ENCODE measurements at places on chromosomes 1 and 21. TPM values are rescaled to one million over a fixed set of nuclear protein-coding genes. Genes with fewer than 3 reads are reported as not detected.

GRCh38 chr1:243501002-243501401 lies 245.2 kb downstream of the SDCCAG8 start:
- H3K36me3 ChIP-seq: peaks cover 36% of the 10 kb centered on the region
- peaks cover 2% of the 10 kb centered on the region for H3K4me1 ChIP-seq
- H3K27ac ChIP-seq: no peak overlapping the region
- H3K4me3 ChIP-seq: no peak overlapping the region

GRCh38 chr1:12245733-12246132 lies 15.9 kb downstream of the VPS13D start:
- no peaks in the 10 kb centered on the region for H3K27me3 ChIP-seq
- H3K27ac ChIP-seq: no peak overlapping the region
- H3K36me3 ChIP-seq: peaks cover 48% of the 10 kb centered on the region
- peaks cover 4% of the 10 kb centered on the region for H3K4me1 ChIP-seq
- H3K4me3 ChIP-seq: no peak overlapping the region

DNA sequence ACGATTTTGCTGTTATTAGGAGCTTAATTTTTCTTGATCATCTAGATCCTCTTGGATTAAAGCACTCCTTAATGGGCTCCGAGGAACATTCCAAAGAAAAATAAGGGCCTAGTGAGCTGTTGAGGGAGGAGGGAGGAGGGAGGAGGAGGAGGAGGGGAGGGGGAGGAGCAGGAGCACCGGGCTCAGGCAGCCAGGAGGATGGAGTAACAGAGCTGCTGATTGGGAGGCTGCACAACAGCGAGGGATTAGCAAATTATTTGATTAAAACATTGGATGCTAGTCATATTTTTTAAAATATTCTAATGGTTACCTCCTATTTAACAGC lies 302.1 kb upstream of the RRP15 start:
- no peaks in the 10 kb centered on the region for H3K4me1 ChIP-seq
- no peak for DNase-seq
- H3K4me3 ChIP-seq: no peak overlapping the region
- H3K27ac ChIP-seq: no peak overlapping the region
- H3K36me3 ChIP-seq: no peaks in the 10 kb centered on the region

DNA sequence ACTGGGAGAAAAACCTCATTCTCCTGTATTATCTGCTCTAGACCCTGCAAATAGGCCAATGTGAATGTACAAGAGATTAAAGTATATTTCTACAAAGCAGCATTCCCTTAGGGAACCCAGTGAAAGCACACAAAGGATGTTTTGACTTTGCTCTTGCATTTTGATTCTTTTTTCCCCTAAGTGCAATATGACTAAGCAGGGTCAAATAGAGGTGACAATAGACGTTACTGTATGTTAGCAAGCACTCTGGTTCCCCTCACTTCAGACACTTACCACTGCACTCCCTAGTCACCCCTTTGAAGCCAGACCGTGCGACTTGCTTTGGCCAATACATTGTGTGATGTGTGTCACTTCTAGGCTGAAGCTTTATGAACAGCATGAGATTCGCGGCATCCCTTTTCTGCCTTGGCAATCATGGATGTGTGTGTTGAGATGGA lies 209.7 kb downstream of the RHOU start:
- H3K36me3 ChIP-seq: no peaks in the 10 kb centered on the region
- H3K27me3 ChIP-seq: peaks cover 7% of the 10 kb centered on the region
- H3K4me1 ChIP-seq: peaks cover 3% of the 10 kb centered on the region
- no peak overlapping the region for H3K4me3 ChIP-seq
- no peak overlapping the region for H3K27ac ChIP-seq
- DNase-seq: no peak

DNA sequence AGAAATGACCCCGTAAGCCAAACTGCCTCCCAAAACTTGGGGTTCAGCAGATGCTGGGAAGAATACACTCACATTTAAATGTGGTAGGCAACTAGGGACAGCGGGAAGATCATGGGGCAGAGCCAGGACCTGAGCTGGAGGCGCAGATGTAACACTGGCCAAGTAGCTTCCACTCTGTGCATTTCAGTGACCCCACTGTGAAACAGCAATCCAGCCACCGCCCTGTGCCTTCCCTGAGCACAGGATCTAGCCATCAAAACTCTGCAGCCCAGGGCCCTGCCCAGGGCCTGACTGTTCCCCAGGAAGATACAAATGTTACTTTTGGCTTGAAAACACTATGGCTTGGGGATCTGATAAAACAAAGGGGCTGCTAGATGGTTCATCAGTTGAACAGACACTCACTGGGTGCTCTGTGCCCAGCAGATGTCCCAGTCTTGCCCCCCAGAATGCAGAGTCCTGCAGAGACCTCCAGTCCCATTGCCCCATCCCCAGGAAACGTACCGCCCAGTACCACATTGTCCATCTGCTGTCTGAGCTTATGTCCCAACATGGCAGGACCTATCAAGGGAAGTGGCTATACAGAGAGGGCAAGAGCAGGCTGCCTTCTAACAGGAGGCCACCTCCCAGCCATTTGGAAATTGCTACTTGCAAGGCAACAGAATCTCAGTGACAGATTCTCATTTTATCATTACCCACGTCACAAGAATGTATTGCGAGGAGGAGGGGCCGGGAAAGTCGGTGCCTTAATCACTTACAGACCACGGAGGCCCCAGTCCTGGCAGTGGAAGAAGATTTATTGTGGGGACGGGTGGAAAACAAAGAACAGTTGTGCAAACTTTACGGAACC lies 124.0 kb downstream of the DMRTB1 start:
- no peak overlapping the region for H3K4me3 ChIP-seq
- H3K36me3 ChIP-seq: peaks cover 14% of the 10 kb centered on the region
- H3K4me1 ChIP-seq: peaks cover 17% of the 10 kb centered on the region

DNA sequence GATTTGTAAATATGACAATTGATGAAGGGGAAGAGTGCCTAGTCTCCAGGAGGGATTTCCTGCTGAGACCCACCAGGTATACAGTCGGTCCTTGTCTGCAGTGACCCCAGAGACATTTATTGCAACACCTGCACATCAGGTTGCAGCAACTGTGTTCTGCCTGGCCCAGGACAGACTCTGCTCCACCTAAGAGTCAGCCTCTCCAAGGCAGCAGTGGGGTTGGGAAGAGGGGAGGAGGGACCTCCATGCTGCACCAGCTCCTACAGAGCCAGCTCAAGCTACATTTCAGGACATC lies 120.4 kb upstream of the IRF2BP2 start:
- H3K27me3 ChIP-seq: no peaks in the 10 kb centered on the region
- peaks cover 46% of the 10 kb centered on the region for H3K4me1 ChIP-seq
- H3K36me3 ChIP-seq: no peaks in the 10 kb centered on the region
- DNase-seq: no peak
- no peak overlapping the region for H3K27ac ChIP-seq
- H3K4me3 ChIP-seq: no peak overlapping the region

GRCh38 chr1:230708631-230709580 lies 5.0 kb downstream of the AGT start:
- no peak overlapping the region for H3K27ac ChIP-seq
- H3K4me1 ChIP-seq: peaks cover 8% of the 10 kb centered on the region
- peaks cover 2% of the 10 kb centered on the region for H3K27me3 ChIP-seq
- DNase-seq: no peak
- peaks cover 5% of the 10 kb centered on the region for H3K36me3 ChIP-seq

DNA sequence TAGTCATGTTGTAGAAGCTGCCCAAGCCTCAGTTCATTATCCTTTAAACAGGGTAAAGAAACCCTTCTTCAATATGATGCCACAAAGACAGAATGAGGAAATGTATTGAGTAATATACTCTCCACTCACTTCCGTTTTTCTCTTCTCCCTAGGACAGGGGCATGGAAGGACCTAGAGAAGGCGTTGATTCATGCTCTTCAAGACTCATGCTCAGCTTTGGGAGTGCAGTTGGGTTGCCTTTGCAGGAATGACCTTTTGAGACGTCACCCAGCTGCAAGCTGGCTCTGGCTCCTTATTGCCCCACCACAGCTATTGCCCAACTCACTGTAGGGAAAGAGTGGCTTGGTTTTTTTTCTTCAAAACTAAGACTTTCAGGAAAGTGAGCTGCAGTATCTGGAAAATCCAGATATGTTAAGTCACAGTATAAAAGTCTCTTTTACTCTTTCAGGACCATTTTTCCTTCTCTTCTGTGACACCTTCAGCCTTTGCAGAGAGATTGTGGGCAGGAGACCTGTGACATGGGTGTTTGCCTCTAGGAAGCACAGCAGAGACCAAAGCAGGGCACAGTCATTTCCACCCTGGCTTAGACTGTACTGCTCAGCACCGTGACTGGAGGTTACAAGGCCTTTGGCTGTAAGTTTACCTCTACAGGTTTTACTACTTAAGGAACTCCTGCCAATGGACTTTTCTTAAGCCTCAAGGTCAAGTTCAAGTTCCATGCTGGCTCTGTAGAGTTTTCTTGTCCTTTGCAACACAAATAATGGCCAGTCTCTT lies 39.5 kb downstream of the XCL2 start:
- peaks cover 16% of the 10 kb centered on the region for H3K4me1 ChIP-seq
- H3K36me3 ChIP-seq: no peaks in the 10 kb centered on the region
- peaks cover 9% of the 10 kb centered on the region for H3K27me3 ChIP-seq
- no peak for DNase-seq

The KIAA1614 gene
- total RNA-seq: 8.4 TPM

The ERICH3 gene
- total RNA-seq: not detected

The LRRC3 gene
- 4.2 TPM for total RNA-seq

The GJC2 gene
- total RNA-seq: 1.6 TPM

The LCE2A gene
- total RNA-seq: not detected
